ENCODE measurements at places on chromosomes 11 and 22. TPM values are rescaled to one million over a fixed set of nuclear protein-coding genes. Genes with fewer than 3 reads are reported as not detected.

MS4A4E gene
- 0.34 TPM for polyA plus RNA-seq

- H3K4me1 ChIP-seq, result no peaks in the 10 kb centered on the region
- peak overlapping the region; percentile 77 for H3K4me3 ChIP-seq
- H3K36me3 ChIP-seq, result no peaks in the 10 kb centered on the region
- H3K27me3 ChIP-seq, result peaks cover 15% of the 10 kb centered on the region
- no peak overlapping the region for H3K27ac ChIP-seq
- DNase-seq, result no peak
Observed at GRCh38 chr11:43644621-43645299, 35.8 kb upstream of the HSD17B12 start.

IGLL1 gene
- polyA plus RNA-seq, result not detected

- no peak overlapping the region for H3K27ac ChIP-seq
- no peaks in the 10 kb centered on the region for H3K27me3 ChIP-seq
- no peaks in the 10 kb centered on the region for H3K36me3 ChIP-seq
- no peak for DNase-seq
- no peaks in the 10 kb centered on the region for H3K4me1 ChIP-seq
Observed at GRCh38 chr11:58775066-58775708, 43.4 kb upstream of the GLYAT start.

PRODH gene
- polyA plus RNA-seq, result 0.65 TPM

GRCh38 chr11:20310137-20310536 is 53.4 kb upstream of the HTATIP2 start:
- no peak overlapping the region for H3K4me3 ChIP-seq
- no peaks in the 10 kb centered on the region for H3K4me1 ChIP-seq
- H3K27ac ChIP-seq, result no peak overlapping the region

UPB1 gene
- 0.30 TPM for polyA plus RNA-seq

USH1C gene
- polyA plus RNA-seq, result 10.1 TPM

KRTAP5-10 gene
- 0.53 TPM for polyA plus RNA-seq

GRCh38 chr22:44765571-44766285 is 13.4 kb downstream of the ARHGAP8 start:
- peak; percentile 62 for DNase-seq
- H3K4me1 ChIP-seq, result peaks cover 5% of the 10 kb centered on the region
- no peak overlapping the region for H3K4me3 ChIP-seq
- no peak overlapping the region for H3K27ac ChIP-seq
